Bronchus fibroblast of lung (primary cell): ENCODE measurements at places on chromosomes 1 and 21. TPM values are rescaled to one million over a fixed set of nuclear protein-coding genes. Genes with fewer than 3 reads are reported as not detected.

S100A4 gene
- total RNA-seq, result 108 and 141 TPM in 2 replicates

DIRAS3 gene
- total RNA-seq, result 3.0 and 3.2 TPM in 2 replicates

IL20 gene
- total RNA-seq, result not detected in 2 replicates

ARHGEF10L gene
- 9.1 and 10.7 TPM in 2 replicates for total RNA-seq

CFHR5 gene
- total RNA-seq, result not detected in 2 replicates

KRTAP12-2 gene
- total RNA-seq, result not detected in 2 replicates

WDR26 gene
- 15.5 and 18.7 TPM in 2 replicates for total RNA-seq

VANGL2 gene
- total RNA-seq, result 0.89 and 1.0 TPM in 2 replicates

ASCL5 gene
- under 0.01 TPM in 1 of 2 replicates, not detected in the other for total RNA-seq

FMN2 gene
- 0.17 and 1.5 TPM in 2 replicates for total RNA-seq

S100A3 gene
- 11.6 and 12.1 TPM in 2 replicates for total RNA-seq

S100A8 gene
- not detected in 2 replicates for total RNA-seq

LPAR3 gene
- 2.8 and 3.0 TPM in 2 replicates for total RNA-seq

TMEM52 gene
- 1.3 and 1.8 TPM in 2 replicates for total RNA-seq

PIK3R3 gene
- 5.1 and 6.1 TPM in 2 replicates for total RNA-seq

NBPF20 gene
- 0.74 and 1.2 TPM in 2 replicates for total RNA-seq

RGS7 gene
- 0.45 and 0.50 TPM in 2 replicates for total RNA-seq

ZNF593OS gene
- not detected in 2 replicates for total RNA-seq
